Stimulated activated CD8-positive, alpha-beta memory T cell treated with anti-CD3 and anti-CD28 coated beads, Interleukin-15, amount 100 ng/mL, for 24 hours (primary cell): ENCODE measurements at places on chromosomes 3 and 15.

DNA sequence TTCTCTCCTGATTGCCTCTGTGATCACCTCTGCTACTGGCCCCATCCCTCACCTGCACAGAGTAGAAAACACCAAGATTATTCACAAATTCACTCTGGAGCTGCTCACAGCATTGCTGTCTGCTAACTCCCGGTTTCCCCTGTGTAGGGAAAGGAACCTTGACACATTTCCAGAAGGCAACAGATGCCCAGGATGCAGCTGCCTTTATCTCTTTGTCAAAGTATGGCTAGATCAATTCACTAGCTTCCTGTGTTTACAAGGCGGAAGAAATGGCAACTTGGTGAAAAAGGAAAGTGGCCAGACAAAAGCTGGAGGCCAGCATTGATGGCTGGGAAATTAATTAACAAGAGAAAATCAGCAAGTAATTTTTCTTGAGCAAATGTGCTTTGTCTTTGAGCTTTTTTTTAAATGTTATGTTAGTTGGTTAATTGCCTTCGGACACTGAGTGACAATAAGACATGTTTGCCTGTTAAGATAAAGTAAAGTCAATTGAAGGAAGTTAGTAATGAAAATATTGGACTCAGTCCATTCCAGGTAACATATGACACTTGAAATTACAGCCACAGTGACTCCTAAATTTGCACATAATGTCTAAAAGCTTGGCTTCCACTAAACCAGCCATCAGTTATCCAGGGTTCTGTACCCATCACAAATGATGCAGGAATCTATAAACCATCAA lies 394.6 kb upstream of the IL12A start:
- DNase-seq: no peak

- no peak for DNase-seq
Measured at GRCh38 chr15:56797720-56798275, 64.5 kb upstream of the ZNF280D start.

- DNase-seq: no peak
Measured at GRCh38 chr3:81581966-81582599, 179.4 kb downstream of the GBE1 start.

DNA sequence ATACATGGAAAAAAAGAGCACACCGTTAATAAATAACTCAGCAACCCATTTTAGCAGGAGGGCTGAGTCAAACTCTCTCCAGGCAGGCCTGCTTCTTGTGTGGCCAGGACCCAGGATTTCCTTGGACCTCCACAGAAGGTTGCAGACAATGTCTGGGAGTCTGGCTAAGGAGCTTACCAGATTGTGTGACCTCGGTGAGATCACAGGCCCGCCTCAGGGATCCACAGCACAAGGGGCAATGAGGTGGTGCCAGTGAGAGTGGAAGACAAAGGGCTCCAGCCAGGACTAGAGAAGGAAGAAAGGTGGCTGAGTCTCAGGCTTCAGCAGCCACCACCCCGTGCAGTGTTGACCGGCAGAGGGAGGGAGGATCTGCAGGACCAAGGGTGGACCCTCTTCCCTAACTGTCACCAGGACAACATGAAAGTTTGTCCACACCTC lies 32.2 kb upstream of the SEC22A start:
- DNase-seq: no peak
